CD4-positive, CD25-positive, alpha-beta regulatory T cell (primary cell): ENCODE measurements at places on chromosomes 4 and X.
A peak's percentile ranks its signal among the peaks of the same experiment; 100 is the strongest.

GRCh38 chr4:48224606-48225005, 45.0 kb downstream of the TEC start:
- no peak for DNase-seq

DNA sequence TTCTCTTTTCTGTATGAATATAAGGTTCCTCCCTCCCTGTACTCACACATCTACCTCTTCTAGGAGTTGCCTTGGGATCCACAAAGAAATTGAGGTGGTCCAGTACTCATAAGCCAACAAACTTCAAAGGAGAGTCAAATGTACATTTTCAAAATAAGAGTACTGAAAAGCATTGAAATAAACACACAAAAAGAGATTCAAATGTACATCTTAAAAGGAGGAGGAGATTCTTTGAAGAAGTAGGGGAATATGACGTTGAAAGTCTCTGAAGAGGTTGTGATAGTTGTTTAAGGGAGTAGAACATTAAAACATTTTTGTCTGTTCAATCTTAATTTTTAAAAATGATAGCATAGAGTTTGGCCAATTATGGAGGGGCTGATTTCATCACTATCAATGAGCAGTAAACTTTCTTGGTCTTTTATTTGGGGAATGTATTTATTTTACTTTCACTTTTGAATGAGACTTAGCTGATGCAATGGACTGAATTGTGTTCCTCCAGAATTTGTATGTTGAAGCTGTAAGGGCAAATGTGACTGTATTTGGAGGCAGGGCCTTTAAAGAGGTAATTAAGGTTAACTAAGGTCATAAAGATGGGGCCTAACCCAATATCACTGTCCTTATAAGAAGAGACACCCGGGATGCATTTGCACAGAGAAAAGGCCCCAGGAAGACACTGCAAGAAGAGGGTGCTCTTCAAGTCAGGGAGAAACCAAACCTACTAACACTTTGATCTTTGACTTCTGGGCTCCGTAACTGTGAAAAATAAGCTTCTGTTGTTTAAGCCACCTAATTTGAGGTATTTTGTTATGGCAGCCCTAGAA, 226.3 kb upstream of the PGRMC2 start:
- DNase-seq: peak; percentile 28

DNA sequence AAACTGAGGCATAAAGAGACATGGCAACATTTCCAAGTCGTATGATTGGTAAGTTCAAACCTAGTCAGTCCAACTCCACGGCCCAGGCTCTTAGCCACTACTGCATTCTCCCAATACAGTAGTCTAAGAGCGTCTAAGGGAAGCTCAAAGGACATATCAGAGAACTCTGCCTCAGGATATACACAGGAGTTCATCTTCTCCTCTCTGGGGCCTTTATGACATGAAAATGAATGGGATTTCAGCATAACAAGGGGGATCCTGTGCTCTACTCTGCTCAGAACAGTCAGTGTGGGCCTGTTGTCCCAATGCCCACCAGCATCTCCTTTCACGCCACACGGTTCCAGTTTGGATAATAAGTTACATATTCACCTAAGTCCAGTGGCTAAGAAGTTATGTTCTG, 4.2 kb downstream of the GASK1B start:
- no peak for DNase-seq

GRCh38 chr4:102598086-102598761, 97.1 kb downstream of the NFKB1 start:
- DNase-seq: peak; percentile 88

- no peak for DNase-seq
These were observed 84.5 kb upstream of the SPRY1 start for GRCh38 chr4:123312116-123312515.

GRCh38 chr4:25085671-25086070, 54.9 kb upstream of the LGI2 start:
- no peak for DNase-seq

DNA sequence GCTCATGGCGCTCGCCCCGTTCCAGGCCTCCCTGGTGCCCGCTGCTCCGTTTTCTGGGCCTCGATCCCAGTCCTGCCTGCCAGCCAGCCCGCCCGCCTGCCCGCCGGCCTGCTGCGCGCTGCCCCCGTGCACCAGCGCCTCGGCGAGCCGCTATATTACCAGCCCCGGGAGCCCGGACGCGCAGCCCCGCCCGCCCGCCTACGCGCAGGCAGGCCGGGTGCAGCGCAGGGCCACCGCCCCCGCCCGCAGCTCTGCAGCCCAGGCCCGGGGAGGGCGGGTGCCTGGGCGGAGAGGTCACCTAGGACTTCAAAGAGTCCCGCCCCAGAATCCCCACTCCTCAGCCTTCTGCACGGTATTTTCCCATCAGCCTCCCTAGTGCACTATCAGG, at the start of gene MAOB:
TSS of gene MAOB (minus strand) at position 157 of the 388 bp plus-strand sequence. CDS start at position 6, 151 bp downstream.
- DNase-seq: peak; percentile 5

DNA sequence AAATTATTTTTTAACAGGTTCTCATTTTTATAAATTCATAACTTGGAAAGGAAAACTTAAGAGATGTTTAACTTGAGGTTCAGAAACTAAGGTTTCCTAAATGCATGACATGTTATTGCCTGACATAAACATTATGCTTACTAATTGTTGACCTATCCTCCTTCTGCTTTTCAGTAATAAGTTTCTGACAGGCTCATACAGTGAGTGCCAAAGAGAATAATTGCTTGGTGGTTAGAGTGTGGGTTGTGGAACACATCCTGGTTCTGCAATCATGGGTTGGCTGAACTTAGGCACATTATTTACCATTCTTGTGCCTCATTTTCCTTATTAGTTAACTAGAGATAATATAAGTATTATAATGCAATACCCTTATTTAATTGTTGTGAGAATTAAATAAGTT, 56.5 kb downstream of the BMPR1B start:
- DNase-seq: no peak

DNA sequence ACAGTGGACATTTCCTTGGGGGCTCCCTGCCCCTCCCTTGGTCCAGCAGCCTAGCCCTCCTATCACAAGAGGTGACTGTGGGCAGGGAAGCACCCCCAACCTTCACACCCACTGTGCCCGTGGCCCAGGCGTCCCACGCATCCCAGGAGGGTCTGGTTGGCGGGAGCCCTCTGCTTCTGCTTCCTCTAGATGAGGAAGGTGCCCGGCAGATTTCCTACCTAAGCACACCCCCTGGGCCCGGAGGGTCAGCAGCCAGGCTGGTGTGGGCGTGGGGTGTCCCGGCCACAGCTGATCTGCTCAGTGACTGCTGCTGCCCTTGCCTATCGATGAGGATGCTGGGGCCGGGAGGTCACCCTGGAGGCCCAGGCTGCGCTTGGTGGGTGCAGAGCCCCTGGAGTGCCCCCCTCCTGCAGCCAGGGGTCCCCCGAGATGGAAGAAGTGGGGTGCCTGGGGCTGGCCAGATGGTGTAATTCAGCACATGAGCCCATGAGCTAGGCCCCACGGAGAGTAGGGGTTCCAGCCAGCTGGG, 12.2 kb downstream of the SH3BP2 start:
- DNase-seq: no peak

GRCh38 chr4:38034986-38035882, 75.0 kb downstream of the PTTG2 start:
- peak; percentile 72 for DNase-seq

DNA sequence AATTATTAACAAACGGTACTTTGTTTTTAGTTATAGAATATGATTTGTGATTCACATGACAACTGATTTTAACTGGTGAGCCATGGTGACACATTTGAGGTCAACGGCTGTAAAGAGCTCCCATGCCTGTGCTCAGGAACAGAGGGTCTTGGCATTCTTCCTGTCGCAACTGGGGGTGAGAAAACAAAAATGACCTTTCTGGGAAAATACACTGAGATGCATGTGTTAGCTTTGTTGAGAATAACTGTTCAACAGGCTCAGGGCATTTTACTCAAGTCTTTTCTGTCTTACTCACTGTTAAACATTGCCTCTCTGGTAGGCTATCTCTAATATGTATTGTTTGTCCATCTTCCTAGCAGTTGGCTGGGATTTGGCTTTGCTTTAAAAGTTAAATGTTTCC, 57.1 kb upstream of the HPGD start:
- no peak for DNase-seq

DNA sequence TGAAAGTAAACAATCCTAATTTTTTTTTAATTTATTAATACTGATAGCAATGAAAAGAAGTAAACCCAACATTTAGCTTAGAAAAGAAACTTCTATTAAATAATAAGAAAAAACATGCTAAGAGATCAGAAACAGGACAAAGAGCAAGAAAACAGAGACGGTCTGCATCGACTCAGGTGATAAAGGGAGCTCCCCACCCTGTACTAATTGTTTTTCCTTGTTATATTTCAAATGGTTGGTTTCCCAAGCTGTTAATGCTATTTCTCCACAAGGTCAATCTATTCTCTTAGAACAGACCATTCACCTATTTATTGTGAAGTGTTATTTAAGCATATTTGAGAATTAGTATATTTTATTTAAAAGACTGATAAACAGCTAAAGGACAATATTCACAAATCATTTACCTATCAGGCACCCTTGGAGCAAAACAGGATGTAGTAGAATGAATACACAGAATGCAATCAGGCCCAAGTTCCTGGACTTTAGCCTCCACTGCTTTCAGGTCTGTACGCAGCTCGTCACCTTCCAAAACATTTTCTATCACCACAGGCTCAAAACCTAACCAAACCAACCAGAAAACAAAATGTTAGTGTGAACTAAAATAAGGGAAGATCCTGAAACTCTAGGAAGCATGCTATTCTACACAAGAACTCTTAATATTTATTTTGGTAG, 5.5 kb downstream of the SEPSECS start:
- DNase-seq: no peak

DNA sequence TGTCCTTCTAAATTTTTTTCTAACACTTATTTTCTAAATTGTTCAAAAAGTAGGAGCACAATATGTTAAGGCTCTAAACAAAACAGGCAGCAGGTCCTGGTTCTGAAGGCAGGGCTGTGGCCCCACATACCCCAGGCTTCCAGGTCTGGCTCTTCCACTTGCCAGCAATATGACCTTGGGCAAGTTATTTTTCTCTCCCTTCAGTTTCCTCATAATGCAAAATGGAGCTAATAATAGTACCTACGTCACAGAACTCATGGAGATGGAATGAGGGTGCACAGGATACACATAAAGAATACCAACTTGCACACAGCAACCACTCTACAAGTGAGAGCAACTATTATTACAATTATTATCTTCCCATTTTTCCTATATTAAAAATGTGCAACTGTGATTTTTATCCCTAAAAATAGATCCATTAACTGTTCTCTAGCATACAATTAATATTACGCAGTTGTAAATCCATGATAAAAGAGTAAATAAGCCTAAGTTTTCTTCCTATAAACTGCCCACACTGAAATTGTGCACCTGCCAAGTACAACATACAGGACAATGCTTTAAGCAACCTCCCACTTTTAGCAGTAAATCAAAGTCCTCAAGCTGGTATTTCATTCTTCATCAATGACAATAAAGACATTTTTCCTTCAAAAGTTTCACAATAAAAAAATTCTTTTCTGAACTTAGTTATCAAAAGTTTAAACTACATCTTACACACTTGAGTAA, 27.0 kb downstream of the OTUD4 start:
- DNase-seq: no peak

- DNase-seq: no peak
These were observed 348.5 kb downstream of the OPHN1 start for GRCh38 chrX:68084765-68085164.
